ENCODE measurements at places on chromosomes 1 and 21.

DNA sequence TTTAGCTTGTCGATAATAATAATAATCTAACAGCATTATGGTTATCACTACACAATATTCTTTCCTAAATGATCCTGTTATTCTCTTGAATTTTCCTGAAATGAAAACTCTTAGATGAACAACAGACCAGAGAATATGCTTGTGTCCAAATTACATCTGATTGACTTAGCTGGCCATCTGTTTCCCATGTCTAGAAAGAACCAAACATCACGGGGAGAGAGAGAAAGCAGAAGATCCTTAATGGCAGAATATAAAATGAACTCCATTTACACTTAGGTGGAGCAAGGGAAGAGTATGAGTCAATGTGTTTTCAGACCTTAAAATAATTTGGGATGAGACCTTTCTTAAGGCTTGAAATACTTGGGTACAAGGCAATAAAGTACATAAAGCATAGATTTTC, 162.2 kb downstream of the DSCAM start:
- no peaks in the 10 kb centered on the region for H3K27me3 ChIP-seq
- H3K36me3 ChIP-seq: no peaks in the 10 kb centered on the region
- H3K4me1 ChIP-seq: no peaks in the 10 kb centered on the region
- no peak overlapping the region for H3K27ac ChIP-seq
- H3K4me3 ChIP-seq: no peak overlapping the region

- H3K36me3 ChIP-seq: peaks cover 18% of the 10 kb centered on the region
- no peaks in the 10 kb centered on the region for H3K27me3 ChIP-seq
- H3K4me3 ChIP-seq: no peak overlapping the region
- DNase-seq: no peak
- H3K27ac ChIP-seq: no peak overlapping the region
Measured at GRCh38 chr21:45264146-45264911, 23.4 kb downstream of the POFUT2 start.

DNA sequence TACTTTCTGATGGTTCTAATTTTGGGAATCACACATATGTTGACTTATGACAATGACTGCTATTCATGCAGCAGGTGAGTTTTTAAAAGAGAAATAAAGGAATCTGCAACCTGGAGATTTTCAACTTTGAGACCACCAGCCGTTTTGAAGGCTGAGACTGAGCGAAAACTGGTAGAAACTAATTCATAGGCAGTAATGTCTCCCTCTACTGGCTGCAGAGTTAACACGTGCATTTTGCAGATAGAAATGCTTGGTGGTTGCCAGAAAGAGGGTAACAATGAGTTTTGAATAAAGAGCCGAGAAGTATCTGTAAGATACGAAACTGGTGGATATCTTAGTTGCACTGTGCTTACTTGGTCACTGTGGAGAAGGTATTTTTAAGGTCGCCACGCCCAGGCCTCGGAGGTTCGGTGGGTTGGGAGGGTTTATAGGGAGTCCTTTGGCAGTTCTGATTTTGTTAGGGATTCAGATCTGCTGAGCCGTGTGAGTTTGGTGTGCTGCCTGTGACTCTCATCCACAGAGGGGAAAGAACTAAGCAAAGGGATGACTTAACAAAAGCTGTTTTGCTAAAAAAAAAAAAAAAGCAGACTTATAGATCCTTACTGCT, 83.0 kb downstream of the RYR2 start:
- no peaks in the 10 kb centered on the region for H3K4me1 ChIP-seq
- no peak overlapping the region for H3K4me3 ChIP-seq
- no peaks in the 10 kb centered on the region for H3K27me3 ChIP-seq
- no peak overlapping the region for H3K27ac ChIP-seq
- H3K36me3 ChIP-seq: no peaks in the 10 kb centered on the region
- no peak for DNase-seq

GRCh38 chr21:26449161-26449560, 123.9 kb downstream of the CYYR1 start:
- no peaks in the 10 kb centered on the region for H3K4me1 ChIP-seq
- no peaks in the 10 kb centered on the region for H3K27me3 ChIP-seq
- DNase-seq: no peak
- H3K4me3 ChIP-seq: no peak overlapping the region

- no peaks in the 10 kb centered on the region for H3K4me1 ChIP-seq
- no peaks in the 10 kb centered on the region for H3K27me3 ChIP-seq
- H3K27ac ChIP-seq: no peak overlapping the region
- DNase-seq: no peak
Measured at GRCh38 chr1:208002672-208003071, 91.7 kb upstream of the CD34 start.

DNA sequence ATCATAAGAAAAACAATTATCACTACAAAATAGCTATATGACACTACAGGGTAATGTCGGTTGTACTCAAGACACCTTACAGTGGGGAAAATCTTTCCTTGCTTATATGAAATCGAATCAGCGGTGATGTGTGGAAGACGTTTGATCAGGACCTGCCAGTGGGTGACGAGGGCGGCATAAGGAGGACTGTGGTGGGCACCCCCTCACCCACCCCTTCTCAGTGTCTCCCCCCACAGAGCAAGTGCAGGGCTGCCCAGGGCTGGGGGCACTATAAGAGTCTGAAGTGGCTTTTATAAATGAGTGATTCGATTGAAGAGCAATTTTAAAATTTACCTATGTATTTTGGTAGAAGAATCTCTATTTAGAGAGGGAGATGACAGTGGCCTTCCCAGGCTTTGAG, 35.8 kb downstream of the CRYAA start:
- no peak overlapping the region for H3K4me3 ChIP-seq
- H3K27ac ChIP-seq: no peak overlapping the region
- H3K36me3 ChIP-seq: no peaks in the 10 kb centered on the region

DNA sequence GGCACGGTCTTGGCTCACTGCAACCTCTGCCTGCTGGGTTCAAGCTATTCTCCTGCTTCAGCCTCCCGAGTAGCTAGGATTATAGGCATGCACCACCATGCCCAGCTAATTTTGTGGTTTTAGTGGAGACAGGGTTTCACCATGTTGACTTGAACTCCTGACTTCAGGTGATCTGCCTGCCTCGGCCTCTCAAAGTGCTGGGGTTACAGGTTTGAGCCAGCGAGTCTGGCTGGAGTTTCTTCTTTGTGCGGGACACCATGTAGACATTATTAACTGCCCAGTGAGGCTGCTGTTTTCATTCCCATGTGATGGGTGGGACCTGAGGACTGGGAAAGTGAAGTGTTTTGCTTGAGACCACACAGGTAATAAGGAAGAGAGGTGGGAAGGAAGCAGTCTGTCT, 23.3 kb downstream of the PLA2G5 start:
- H3K27ac ChIP-seq: no peak overlapping the region
- H3K4me1 ChIP-seq: no peaks in the 10 kb centered on the region
- H3K4me3 ChIP-seq: no peak overlapping the region
- no peaks in the 10 kb centered on the region for H3K27me3 ChIP-seq

GRCh38 chr1:237229333-237229732, 187.3 kb downstream of the RYR2 start:
- H3K4me3 ChIP-seq: no peak overlapping the region
- H3K36me3 ChIP-seq: no peaks in the 10 kb centered on the region
- H3K27ac ChIP-seq: no peak overlapping the region
- no peaks in the 10 kb centered on the region for H3K4me1 ChIP-seq

GRCh38 chr1:65265651-65266351, 43.5 kb upstream of the DNAJC6 start:
- H3K36me3 ChIP-seq: no peaks in the 10 kb centered on the region
- H3K27ac ChIP-seq: no peak overlapping the region
- H3K4me1 ChIP-seq: peaks cover 14% of the 10 kb centered on the region

- no peak overlapping the region for H3K27ac ChIP-seq
- no peaks in the 10 kb centered on the region for H3K36me3 ChIP-seq
- H3K4me1 ChIP-seq: no peaks in the 10 kb centered on the region
- no peak for DNase-seq
Measured at GRCh38 chr1:21518774-21519455, 9.7 kb downstream of the ALPL start.

DNA sequence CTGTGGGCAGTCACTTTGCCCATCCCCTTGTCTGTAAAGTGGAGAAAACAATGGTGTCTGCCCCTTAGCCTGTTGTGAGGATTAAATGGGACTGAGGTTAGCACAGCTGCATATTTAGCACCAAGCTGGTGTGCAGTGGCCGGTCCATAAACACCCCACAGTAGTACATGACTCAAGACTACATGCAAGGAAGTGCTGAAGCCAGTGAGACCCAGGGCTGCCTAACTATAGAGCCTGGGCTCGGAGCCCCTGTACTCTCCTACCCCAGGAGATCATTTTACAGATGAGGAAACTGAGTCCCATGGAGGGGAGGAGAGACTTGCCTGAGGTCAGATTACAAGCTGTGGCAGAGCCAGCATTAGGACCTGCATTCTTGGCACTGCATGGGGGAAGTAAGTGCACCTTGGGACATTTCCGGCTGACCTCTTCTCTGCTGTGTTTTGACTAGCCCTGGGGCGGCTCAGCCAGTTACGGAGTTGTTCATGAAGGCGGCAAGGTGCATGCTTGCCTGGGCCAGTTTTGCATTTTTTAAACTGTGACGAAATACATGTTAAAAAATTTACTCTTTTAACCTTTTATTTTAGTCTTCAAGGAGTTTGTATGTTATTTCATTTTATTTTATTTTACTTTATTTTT, 3.2 kb downstream of the SERINC2 start:
- no peak overlapping the region for H3K4me3 ChIP-seq
- peaks cover 5% of the 10 kb centered on the region for H3K4me1 ChIP-seq
- no peak overlapping the region for H3K27ac ChIP-seq
- H3K36me3 ChIP-seq: no peaks in the 10 kb centered on the region

DNA sequence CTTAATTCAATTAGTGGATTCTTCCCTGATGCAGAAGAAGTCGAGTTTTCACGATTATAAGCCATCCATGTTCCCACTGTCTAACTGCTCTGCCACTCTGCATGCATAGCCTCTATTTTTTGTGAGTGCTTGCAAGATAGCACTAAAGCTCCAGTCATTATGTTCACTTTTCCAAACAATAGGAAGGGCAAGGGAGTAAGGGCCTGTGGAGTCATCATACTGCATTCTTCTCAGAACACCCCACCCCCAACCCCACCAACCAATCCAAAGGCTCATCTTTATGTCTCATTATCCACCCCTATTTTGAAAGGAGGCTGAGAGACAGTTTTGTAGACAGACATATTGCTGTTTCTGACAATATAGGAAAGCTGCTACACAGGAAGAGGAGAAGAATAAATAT, 471.7 kb upstream of the ADGRL2 start:
- H3K36me3 ChIP-seq: no peaks in the 10 kb centered on the region
- H3K4me3 ChIP-seq: no peak overlapping the region
- no peak overlapping the region for H3K27ac ChIP-seq
- no peaks in the 10 kb centered on the region for H3K27me3 ChIP-seq
- H3K4me1 ChIP-seq: no peaks in the 10 kb centered on the region

GRCh38 chr1:192739476-192740184, 69.2 kb upstream of the RGS2 start:
- no peak overlapping the region for H3K27ac ChIP-seq
- H3K27me3 ChIP-seq: no peaks in the 10 kb centered on the region
- H3K36me3 ChIP-seq: no peaks in the 10 kb centered on the region

- H3K27me3 ChIP-seq: no peaks in the 10 kb centered on the region
- no peaks in the 10 kb centered on the region for H3K4me1 ChIP-seq
- no peak for DNase-seq
Measured at GRCh38 chr1:168065506-168065905, 71.2 kb downstream of the GPR161 start.

DNA sequence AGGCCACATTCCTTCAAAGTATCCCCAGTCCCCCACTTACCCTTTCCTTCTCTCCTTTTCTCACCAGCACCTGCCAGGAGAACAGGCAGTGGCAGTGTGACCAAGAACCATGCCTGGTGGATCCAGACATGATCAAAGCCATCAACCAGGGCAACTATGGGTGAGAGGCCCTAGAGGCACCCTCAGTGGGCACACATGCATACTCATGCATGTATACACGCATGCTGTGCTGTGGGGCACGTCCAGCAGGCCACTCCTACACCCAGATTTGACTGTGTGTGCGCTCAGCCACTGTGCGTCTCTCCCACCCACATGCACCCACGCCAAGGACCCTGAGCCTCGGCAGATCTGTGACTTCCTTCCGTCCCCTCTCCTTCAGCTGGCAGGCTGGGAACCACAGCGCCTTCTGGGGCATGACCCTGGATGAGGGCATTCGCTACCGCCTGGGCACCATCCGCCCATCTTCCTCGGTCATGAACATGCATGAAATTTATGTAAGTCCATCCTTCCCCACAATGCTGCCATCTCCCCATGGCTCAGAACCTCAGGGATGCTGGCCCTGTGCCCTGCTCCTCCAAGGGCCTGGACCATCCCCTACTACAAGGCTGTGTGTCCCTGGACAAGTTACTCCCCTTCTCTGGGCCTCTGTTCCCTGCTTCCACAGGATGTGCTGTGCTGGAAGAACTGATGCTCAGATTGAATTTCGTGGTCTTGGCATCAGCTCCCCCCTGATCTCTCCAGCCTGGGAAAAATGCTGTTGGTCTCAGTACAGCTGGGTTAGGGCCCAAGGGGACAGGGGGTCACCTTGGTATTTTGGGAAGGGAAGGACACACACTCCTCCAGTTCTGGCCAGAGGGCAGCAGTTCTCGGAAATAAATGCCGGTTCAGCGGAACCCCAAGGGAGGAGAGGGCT, 7.0 kb downstream of the TINAGL1 start:
- DNase-seq: no peak
- no peaks in the 10 kb centered on the region for H3K27me3 ChIP-seq
- no peak overlapping the region for H3K27ac ChIP-seq
